ENCODE measurements at places on chromosomes 12 and 14.
A peak's percentile ranks its signal among the peaks of the same experiment; 100 is the strongest.

DNA sequence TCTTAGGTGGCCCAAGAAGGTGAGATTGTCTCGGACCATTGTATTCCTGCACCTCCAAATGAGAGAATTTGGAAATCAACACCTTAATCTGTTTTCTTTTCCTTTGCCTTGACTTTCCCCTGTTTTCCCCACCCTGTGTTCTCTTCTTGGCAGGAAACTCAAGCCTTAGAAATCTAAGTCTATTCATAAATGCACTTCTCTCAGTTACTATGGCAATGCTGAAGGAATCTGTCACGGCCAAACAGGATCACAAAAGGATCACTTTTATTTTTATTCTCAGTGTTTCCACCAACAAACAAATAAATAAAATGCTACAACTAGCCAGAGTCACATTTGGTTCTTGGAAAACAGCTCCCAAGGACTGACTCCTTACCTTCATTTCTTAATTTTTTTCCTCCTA is 270.5 kb downstream of the BCAT1 start:
- DNase-seq: no peak

DNA sequence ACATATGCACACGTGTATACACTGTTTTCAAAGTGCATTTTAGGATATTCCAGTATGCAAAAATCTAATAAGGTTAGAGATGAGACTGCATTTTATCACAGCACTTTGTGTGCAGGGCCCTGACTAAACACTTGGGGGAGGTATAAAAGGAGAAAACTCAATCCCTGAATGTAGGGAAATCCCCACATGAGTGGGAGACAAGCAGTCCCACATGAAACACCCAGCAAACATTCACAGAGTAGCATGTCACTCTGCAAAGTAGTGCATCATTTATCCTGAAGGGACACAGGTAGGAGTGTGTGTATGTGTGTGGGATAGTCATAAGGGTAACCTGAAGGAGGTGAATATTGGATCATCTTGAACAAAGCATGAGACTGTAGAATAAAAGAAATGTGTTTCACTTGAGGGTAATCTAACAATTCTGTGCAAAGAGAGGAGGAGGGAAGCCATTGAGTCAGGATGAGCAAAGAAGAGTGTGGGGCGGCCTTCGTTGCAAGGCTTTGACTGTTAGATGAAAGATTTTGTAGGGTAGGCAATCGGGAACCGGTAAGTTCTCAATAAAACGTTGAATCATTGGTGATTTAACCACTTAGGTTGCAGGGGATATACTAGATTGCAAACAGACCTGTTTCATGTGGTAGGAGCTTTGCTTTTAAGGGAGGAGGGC is 2.9 kb downstream of the PRPF40B start:
- DNase-seq: no peak

DNA sequence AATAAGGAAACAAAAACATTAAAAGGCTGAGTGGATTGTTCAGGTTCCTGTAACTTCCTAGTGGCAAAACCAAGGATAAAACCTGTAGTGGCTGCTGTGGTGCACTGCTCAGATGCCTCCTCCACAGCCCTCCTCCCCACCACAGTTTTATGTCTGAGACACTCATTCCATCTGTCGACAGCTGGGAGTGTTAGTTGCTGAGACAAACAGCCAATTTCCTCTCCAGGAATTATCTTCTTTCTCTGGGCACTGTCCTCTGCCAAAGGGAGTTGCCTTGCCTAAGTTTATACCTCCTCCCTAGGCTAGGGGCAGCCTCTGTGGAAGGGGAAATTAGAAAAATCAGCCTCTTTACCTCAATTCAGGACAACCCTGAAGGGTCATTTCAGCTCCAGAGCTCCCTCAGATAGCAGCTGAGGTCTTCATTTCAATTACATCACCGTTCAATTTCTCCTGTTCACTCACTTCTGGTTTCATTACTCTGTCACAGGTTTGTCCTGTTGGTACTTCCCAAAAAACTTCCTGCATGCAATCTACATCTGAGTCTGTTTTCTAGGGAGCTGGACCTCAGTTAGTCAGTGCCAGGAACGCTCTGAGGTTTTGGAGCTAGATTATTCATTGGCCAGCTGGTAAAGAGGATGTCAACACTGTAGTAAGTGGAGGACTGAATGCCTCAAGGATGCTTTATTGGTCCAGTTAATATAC is 74.9 kb upstream of the ATP2B1 start:
- no peak for DNase-seq

GRCh38 chr12:110270125-110270962 is 10.7 kb upstream of the ATP2A2 start:
- DNase-seq: no peak

- DNase-seq: no peak
Measured at GRCh38 chr12:125122668-125123067, 57.4 kb downstream of the AACS start.

DNA sequence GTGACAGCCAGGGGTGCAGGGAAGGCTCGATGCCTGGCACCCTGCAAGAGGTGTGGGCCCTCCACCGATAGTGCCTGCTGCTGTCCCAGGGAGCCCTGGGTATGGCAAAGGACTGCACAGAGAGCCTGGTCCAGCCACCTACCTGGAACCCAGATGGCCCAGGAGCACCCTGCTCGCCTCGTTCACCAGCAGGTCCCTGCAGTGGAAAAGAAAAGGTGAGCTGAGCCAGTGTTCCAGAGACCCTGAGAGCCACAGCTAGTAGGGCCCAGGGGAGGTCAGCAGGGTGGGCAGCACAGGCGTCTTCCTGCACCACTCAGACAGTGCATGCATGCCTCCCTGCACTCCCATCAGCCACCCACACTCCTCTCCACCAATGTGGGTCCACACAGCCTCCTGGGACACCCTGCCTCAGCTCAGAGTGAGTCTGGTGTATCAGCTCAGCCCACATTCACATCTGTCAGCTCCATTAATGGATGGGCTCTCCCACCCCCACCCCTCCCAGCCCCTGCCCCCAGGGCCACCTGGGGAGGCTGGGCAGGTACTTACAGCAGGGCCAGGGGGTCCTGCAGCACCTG is 20.2 kb downstream of the TMEM106C start:
- no peak for DNase-seq

GRCh38 chr14:33957299-33957698 is 6.4 kb upstream of the EGLN3 start:
- DNase-seq: no peak

DNA sequence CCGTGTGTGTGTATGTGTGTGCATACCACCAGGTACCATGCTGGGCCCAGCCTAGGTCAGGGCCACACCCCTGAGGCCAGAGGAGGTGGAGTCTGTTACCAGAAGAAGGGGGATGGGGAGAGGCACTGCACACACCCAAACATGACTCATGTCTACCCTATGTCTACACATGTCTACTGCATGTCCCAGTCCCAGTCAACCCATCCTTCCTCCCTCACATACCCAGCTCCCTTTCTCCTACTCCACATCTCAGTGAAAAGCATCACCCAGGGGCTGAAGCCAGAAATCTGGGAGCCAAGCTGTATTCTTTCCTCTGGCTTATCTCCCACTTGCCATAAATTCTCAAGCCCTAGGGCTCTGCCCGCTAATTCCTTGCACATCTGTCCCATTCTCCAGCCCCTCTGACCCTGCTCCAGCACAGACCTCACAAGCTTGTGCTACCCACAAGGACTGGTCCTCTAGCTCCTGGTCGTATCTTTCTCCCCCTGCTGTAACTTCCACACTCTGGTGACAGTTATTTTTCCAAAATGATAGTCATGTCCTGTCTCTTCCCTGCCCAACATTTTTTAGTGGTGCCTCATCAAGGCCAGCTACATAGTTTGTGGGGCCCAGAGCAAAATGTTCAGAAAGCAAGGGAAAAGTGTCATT is 18.0 kb upstream of the APPL2 start:
- no peak for DNase-seq

GRCh38 chr14:77864085-77864484 is 64.2 kb downstream of the ADCK1 start:
- DNase-seq: no peak

DNA sequence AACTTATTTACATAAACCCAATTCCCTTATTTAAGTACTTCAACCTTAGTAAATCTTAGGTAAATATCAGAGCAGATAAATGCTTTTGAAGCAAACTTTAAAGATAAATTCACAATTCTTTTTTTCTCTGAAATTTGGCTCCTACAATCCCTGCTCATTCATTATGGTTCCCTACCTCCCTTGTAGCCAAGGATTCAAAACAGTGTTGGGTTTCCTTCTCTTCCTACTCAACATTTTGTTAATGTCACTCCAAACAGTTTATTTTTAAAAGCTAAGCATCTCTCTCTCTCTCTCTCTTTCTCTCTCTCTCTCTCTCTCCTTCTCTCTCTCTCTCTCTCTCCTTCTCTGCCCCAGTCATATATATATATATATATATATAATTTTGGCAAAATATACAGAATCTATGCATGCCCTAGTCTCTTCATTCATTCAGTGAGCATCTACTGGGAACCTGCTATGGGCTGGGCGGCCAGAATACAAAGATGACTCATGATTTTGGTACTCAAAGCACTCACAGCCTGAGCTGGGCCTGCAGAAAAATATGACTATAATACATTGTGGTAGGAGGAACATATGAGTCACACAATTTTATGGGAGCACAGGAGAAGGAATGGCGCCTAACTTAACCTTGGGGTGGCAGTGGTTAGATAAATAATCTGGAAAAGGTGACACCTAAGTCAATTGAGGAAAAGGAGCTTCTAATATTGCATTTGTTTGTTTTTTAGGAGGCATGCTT is 123.7 kb upstream of the DHRS4 start:
- no peak for DNase-seq

DNA sequence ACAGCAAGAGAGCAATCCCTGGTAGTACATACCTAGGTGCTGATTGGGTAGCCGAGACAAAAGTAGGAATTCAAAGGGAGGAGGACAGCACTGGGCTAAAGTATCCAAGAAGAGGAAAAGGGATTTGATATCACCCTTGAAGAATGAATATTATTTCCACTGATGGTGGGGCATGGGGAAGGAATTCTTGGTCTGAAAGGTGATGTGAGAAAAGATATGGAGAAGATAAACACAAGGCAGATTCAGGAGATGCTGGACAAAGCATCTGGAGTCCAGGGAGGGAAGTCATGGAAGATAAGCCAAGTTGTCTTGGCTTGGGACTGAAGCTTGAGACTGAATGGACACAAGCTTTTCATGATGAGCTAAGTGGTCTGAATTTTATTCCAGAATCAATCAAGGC is 194.0 kb downstream of the EGLN3 start:
- DNase-seq: no peak

DNA sequence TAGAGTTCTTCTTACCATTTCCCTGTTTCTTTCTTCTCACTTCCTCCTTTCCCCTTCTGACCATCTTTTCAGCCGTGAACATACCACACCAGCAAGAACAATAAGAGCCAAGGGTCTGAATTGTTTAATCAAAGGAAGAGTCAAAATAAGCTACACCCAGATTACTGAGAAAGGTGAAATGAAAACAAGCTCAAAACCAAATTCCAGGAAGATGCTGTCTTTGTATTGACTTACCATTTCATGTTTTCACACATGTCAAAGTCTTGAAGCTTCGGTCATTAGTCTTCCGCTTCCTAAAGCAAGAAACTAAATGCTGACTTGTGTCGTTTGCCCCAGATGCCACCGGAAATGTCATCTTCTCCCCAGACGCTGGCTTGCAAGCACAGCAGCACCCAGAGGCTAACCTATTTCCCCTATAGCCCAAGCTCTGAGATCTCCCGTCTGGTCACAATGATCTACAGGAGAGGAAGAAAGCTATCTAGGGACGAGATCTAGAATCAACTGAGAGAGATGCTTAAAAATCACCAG is 136.5 kb upstream of the AMIGO2 start:
- DNase-seq: no peak

GRCh38 chr12:124097701-124098100 is 124.7 kb downstream of the ZNF664 start:
- DNase-seq: peak; percentile 15

GRCh38 chr12:89309815-89310214 is 42.5 kb downstream of the DUSP6 start:
- DNase-seq: no peak

GRCh38 chr12:4242595-4242994 is 31.0 kb upstream of the CCND2 start:
- DNase-seq: no peak

DNA sequence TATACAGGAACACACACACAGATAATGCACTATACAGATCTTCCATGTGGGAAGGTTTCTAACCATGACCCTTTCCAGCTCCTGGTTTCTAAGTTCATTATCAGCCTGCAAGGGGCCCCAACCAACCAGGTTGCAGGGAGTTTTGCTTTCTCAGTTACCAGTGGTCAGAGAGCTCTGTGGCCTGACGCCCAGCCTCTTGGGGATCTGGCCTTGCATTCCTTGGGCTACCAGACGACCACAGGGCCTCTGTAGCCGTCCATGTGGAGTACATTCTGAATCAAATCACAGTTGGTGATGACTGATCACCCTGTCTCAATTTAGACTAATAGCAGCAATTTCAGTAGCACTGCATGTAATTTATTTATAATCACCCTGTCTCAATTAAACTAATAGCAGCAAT is 47.5 kb downstream of the PAH start:
- DNase-seq: no peak

DNA sequence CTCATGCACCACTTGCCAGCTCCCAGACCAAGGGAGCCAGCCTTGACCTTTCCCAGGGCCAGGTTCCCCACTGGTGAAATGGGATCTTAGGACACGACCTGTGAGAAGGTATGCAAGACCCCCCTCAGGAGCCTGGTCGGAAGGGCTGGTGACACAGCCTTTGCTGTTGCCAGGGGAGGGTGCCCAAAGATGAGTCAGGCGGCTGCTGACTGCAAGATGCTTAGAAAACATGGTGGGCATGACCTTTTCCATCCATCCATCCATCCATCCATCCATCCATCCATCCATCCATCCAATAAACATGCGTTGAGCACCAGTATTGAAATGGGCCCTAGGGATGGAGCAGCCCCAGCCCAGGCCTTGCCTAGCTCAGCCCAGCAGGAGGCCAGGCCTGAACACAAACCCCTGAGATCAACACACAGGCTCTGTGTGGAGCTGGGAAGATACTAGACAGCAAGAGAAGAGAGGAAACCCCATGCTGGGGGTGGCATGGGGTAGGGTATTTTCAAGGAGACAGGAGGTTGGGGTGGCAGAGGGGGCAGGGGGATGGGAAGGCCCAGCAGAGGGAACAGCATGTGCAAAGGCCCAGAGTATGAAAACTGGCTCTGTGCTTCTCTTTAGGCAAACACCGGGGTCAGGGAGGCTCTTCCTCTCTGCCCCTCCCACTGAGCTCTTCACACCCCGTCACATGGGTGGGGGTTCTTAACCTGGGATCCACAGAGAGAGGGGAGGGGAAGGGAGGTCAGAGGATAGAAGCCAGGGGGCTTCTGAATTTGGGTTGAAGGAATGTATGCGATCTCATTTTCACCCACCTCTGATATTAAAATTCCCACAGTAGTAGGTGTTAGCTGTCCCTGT is 26.2 kb upstream of the YY1 start:
- DNase-seq: no peak

- DNase-seq: no peak
Measured at GRCh38 chr14:95240859-95241813, 78.6 kb downstream of the CLMN start.

DNA sequence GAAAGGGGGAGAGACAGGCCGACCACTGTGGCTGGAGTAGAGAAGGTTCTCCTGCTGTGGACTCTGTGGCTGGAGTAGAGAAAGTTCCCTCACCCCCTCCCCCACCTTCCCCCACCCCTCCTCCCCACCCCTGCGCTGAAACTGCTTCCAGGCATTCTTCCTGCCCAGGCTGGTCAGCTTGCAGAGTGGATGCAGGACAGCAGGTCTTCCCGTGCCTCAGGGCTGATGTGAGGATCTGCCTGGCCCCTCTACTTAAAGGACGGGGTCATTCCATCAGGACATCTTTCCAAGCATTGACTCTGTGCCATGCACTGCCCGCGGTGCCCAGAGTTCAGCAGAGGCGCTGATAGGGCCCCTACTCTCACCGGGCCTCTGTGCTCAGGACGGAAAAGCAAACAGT is 13.2 kb upstream of the RIMBP2 start:
- no peak for DNase-seq
